ENCODE measurements at places on chromosomes 1 and 21.

GRCh38 chr21:42153046-42153686 lies 65.8 kb upstream of the ABCG1 start:
- no peak for DNase-seq

DNA sequence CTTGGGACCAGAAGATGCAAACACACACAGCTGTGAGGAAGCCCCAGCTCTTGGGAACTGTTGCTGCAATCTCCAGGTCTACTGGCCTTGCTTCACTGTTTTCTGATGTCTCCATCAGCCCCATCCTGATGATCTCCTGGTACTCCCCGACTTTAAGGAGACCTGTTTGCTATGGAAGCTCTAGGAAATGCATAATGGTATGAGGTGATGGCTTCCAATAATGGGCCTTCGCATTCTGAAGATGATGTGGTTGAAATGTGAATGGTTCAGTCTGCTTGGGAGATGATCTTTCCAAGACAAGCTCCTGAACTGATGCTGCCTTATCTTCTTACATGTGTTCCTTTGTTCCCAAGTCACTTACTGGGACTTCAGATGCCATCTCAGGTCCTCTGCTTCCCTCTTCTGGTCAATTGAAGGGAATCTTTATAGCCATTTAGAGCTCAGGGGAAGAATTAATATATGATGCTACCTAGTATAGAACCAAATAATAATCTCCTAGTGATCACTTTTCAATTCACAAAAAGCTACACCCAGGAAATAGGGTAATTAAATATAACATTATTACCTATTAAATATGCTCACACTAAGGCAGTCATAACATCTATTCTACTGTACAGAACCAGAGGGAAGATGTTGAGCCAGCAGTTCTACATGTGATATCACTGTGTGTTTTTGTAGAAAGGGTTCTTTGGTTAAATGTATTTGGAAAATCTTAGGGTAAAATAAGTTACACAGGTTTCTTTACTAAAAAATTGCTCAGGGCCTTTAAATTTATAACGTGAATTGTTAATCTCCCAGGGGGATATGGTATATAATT lies 73.9 kb upstream of the VTCN1 start:
- DNase-seq = peak; percentile 60

- no peak for DNase-seq
These were observed 243.2 kb upstream of the NR5A2 start for GRCh38 chr1:199784138-199784895.

DNA sequence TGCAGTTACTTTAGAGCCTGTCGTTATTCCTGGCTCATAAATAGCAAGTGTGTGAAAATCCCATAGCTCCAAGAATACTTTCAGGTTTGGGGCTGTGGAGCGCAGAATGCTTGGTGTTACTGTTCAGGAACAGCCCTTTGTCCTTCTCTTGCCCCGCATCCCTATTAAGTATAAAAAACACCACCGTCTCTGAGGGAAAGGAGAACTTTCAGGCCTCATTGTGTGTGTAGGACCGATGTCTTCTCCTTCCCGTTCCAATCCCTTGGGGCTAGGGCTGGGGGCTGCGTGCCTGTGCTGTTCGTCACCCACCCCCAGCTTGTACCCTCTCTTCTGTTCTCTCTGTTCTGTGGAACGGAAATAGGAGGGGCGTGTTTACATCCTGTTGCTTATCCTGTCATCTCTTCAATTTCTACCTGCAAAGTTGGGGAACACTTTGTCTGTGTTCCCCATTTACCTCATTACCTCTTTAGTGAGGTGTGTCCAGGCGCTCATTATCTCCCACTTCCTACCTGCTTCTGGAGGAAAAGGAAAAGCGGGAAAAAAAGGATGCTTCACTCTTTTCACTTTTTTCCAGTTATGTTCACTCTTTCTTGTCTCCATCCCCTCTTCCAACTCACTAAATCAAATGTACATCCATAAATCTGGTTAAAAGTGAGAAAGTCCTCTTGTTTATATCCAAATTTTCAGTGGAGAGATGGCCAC lies 788 bp upstream of the TXNIP start:
- DNase-seq = peak; percentile 33

- DNase-seq = peak; percentile 72
These were observed 15.8 kb downstream of the ODF2L start for GRCh38 chr1:86380257-86380861.

GRCh38 chr1:40350391-40350790 lies 23.1 kb upstream of the SMAP2 start:
- no peak for DNase-seq

GRCh38 chr1:80248886-80249285 lies 1242.4 kb upstream of the ADGRL4 start:
- DNase-seq = peak; percentile 55

DNA sequence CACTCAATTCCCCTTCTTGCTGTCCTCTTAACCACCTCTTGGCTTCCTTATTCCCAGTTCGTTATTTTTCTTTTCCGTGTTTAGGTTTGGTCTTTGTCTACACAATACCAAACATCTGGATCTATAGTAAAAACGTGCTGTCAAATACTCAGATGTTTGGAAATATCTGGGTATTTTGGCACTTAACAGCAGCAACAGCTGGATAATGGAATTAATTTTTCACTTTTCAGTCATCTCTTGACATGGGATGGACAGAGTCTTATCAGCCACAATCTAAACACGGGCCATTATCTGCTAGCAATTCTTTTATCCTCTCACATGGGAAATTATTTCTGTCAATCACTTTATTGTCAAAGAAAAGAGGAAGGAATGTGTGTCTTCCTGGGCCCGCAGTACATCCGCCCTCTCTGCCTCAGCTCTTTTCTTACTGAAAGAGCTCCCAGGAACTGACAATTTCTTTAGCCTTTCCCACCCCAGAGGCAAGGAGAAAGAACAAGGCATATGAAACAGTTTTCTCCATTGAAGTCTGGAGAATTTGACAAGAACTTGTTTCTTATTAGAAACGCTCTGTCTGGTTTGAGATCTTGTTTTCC lies 13.4 kb downstream of the NHLH2 start:
- no peak for DNase-seq

DNA sequence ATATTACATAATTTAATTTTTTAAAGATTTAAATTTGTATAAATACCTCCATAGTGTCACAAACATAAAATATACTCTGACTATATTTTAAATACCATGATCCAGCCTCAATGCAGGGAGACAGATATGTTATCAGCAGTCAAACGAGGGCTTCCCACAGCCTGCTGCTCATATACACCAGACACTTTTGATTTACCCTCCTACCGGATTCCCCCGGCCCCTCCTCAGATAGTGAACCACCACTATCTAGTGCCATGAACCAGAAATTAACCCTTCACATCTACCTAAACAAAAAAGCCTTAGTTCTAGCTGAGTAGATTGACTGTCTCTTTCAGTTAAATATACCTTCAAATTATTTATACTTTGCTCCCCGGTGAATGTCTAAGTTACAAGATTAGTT lies 52.4 kb upstream of the C1orf53 start:
- no peak for DNase-seq

DNA sequence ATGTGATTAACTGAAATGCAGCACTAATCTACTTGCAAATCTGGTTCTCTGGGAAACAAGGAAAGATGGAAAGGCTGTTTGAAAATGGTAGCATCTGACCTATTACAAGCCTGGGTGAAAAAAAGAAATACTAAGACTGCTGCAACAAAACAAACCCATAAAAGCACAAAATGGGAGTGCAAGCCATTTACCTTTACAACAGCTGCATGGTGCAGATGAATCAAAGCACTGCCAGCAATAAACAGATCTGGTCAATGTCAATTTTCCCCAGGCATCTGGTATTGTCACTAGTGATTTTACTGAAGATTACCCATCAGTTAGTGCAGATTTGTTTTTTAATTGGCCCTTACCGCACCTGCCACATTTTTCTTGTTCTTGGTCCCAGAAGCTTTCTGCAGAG lies 1341.7 kb downstream of the PLA2G4A start:
- DNase-seq = no peak

GRCh38 chr1:220689666-220690065 lies 497 bp upstream of the C1orf115 start:
- DNase-seq = no peak

DNA sequence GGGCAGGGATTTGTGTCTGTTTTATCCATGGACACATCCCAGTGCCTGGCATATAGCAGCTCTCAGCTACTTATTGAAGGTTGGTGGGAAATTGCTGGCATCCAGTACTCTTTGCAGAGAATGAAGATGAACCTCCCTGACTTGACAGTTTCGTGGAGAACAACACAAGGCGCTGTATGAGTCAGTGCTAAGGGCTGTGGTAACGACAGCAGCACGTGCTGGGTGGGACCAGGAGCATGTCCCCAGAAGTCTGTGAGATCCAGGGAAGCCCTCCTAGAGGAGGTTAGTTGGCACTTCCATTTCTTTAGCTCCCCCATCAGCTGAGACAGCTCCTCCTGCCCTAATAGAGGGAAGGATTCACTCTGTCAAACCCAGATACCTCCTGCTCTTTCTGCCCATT lies 25.9 kb upstream of the IL19 start:
- peak; percentile 48 for DNase-seq

DNA sequence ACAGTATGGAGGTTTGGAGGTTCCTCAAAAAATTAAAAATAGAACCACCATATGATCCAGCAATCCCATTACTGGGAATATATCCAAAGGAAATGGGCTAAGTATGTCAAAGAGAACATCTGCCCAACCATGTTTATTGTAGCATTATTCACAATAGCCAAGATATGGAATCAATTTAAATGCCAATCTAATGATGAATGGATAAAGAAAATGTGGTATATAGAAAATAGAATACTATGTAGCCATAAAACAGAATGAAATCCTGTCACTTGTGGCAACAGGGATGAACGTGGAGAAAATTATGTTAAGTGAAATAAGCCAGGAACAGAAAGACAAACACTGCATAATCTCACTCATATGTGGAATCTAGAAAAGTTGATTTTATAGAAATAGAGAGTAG lies 201.7 kb upstream of the AJAP1 start:
- no peak for DNase-seq

DNA sequence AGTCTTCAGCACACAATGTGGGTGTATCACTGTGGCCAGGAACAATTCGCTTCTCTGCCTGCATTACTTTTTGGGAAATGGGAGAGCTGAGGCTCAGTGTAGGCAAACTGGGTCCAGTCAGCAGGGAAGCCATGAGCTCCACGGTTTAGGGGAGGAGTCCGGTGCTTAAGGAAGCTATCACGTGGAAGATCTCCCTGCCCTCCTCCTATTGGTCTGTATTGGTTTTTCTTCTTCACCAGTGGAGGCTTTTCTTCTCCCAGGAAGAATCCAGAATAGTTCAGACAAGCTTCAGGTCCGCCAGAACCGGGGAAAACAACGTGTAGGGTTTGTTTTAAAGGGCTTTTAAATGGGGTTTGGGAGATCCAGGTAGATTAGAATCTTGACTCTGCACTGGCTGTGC lies 156.2 kb upstream of the CAMK1G start:
- no peak for DNase-seq

GRCh38 chr1:12135612-12136011 lies 31.2 kb upstream of the TNFRSF1B start:
- DNase-seq = no peak

DNA sequence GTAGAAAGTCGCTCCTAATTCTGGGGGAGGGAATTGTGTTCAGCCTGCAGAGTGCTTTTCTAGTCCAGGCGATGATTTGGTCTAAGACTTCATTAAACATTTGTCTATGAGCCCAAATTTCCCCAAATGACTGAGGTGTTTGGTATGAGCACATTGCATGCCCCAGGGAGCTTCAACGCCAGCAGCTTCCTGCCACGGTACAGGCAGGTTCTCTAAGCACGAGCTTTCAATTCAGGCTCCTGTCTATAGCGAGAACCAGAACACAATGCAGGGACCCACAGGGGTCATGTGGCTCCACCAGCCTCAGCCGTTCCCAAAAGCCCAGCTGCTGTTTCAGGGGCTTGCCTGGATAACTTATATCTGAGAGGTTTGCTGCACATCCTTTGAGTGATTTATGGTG lies 34.1 kb upstream of the H6PD start:
- DNase-seq = no peak

DNA sequence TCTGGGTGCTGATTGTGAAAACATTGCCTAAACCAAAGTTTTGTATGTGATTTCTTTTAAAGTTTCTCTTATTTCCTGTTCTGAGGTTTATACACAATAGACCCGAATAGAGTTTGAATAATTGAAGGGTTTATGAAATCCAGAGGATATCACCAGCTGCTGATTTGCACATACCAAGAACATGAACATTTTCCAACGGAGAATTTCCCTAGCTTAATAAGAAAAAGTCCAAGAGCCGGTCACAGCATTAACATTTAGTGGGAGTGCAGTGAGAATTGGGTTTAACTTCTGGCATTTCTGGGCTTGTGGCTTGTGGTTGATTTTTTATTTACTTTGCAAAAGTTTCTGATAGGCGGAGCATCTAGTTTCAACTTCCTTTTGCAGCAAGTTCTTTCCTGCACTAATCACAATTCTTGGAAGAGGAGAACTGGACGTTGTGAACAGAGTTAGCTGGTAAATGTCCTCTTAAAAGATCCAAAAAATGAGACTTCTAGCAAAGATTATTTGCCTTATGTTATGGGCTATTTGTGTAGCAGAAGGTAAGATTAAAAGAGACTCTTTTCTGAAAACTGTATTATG lies at the start of gene CFH:
CFH (plus strand) TSS at position 407 of the 579 bp plus-strand sequence; CDS start at position 482, 75 bp downstream.
- peak; percentile 95 for DNase-seq

- no peak for DNase-seq
These were observed 31.0 kb downstream of the KIF21B start for GRCh38 chr1:200992382-200993048.

GRCh38 chr1:93749894-93750301 lies 68.3 kb upstream of the BCAR3 start:
- DNase-seq = no peak

DNA sequence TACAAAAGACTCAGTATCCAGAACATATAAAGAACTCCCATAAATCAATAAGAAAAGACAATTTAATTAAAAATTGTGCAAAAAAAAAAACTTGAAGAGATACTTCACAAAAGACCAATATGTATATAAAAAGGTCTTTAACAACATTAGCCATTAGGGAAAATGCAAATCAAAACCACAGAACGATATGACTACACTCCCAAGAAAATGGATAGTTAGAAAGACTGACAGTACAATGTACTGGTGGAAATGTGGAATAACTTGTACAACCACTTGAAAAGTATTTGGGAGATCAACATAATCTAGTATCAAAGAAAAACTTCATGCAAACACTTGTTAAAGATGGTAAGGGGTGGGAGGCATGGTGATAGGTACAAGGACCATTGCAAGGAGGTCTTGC lies 3.9 kb upstream of the CLCA1 start:
- DNase-seq = no peak

DNA sequence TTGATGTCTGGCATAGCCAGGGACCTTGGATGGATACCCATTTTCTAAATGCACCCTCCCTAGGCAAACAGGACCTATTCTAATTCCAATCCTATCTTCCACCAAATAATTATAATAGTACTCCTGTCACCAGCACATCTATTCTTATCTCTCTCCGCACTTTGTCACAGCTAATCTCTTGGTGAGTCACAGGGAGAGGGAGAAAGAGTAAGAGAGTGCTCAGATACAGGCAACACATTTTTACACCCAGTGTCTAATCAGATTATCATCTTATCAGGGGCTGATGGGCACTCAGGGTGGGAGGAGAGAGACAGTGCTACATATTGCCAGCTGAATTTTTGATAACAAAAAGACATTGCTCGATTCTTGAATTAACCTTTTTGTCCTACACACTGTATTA lies 275.0 kb upstream of the BEND5 start:
- no peak for DNase-seq
